AML-193 (cell line): ENCODE measurements at places on chromosomes 11 and 22.

GRCh38 chr22:32409977-32410376 is 2.1 kb downstream of the RTCB start:
- DNase-seq: no peak

GRCh38 chr22:43001271-43002201 is 13.4 kb downstream of the PACSIN2 start:
- peak; percentile 5 for DNase-seq

GRCh38 chr11:85922367-85922766 is 67.2 kb downstream of the CCDC83 start:
- no peak for DNase-seq

DNA sequence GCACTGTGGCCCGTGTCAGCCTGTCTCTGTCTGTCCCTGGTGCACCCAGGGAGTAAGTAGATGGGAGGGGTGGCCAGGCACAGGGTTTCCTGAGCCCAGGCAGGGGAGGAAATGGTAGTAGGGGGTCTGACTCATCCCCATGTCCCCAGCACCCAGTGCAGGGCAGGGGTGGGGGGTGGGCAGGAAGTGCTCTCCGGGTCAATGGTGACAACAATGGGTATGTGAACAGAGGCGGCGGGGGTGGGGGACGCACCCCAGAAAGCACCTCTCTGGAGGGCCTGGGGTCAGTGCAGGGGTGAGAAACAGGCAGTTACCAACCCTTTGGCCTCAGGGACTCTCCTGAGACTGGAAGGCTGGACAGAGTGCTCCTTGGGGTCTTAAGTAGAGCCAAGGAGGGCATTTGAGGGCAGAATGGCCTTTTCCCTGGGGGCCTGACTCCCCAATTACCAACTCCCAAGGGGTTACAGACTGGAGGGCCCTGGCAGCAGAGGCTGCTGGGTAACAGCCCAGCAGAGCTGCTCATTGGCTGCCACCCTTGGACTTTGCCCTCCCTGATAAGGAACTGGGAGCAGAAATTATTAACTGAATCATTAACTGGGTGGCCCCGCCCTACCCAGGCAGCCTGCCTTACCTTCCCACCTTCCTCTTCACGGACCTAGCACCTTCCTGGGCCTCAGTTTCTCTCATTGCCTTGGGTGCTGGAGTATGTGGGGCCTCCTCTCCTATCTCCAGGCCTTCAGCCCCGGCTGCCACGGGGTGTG is 4.2 kb downstream of the MYRF start:
- no peak for DNase-seq

DNA sequence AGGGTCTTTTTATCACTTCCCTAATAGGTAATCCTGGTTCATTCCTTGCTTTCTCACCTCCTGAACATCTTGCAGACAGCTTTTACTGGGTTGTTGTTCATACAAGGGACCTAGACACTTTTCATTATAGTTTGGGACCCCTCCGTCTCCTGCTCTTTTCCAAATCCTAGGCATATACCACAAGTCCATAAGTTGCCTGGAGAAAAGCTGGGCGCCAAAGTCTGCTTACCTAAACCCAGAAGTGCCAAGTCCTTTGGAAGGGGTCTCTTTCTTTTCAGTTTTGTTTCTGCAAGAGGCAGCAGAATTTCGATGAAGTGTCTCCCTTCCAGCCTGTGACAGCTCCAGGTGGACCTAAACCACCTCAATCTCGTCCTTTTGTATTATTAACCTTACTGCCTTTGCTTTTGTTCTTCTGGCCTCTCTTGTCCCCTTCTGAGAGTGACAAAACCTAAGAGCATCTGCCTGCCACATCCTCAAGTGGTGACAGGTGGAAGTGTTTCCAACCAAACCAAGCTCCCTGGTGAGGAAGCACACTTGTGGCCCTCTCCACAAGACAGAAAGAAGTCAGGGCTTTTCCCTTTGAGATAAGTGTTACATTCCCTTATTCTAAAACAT is 19.5 kb upstream of the P2RY6 start:
- DNase-seq: peak; percentile 42

DNA sequence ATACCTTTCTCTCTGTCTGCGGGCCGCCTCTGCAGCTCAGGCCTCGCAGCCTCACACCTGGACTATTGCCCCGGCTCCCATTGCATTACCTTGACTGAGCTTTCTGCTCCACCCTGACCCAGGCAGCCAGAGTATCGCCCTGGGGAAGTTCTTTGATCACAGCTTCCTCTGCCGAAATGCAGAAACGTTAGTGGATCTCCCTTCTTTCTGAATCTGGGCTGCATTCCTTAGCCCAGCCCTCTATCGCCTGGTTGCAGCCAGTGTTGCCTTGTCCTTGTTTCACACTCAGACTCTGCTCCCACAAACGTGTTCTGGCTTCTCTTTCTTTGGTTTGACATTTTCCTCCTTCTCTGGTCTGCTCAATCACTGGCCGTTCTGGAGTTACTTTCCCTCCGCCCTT is 195.7 kb downstream of the ADAMTS15 start:
- DNase-seq: no peak

GRCh38 chr11:102456381-102456780 is 3.8 kb upstream of the TMEM123 start:
- DNase-seq: peak; percentile 67

GRCh38 chr11:12013781-12014180 is 5.4 kb upstream of the DKK3 start:
- DNase-seq: no peak

DNA sequence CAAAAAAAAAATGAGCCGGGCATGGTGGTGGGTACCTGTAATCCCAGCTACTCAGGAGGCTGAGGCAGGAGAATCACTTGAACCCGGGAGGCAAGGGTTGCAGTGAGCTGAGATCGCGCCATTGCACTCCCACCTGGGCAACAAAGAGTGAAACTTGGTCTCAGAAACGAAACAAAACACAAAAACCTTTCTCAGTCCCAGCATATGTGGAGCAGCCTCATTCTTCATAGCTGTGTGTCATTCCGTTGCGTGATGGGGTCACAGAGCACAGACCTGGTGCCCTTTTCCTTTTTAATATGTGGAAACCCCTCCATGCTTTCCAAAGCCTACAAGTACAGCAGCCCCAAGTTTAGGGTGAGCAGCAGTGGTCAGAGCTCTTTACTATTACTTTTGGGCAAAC is 13.7 kb downstream of the PEX26 start:
- DNase-seq: no peak

DNA sequence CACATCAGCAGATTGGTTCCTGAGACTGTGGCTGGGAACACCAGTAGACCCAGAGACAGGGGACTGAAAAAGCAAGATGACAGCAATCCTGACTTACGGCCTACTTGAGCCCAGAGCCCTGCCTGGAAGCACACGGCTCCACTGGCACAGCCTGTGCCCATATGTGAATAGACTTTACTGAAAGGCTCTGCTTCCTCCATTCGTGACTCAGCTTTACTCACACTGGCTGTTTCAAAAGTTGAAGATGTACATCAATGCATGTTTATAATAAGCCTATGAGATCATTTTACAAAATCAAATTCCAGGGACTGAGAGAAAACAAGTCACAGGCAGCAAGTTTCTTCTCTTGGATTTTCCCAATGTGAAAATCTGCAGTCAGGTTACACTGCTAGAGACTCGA is 134.6 kb upstream of the TEAD1 start:
- no peak for DNase-seq

DNA sequence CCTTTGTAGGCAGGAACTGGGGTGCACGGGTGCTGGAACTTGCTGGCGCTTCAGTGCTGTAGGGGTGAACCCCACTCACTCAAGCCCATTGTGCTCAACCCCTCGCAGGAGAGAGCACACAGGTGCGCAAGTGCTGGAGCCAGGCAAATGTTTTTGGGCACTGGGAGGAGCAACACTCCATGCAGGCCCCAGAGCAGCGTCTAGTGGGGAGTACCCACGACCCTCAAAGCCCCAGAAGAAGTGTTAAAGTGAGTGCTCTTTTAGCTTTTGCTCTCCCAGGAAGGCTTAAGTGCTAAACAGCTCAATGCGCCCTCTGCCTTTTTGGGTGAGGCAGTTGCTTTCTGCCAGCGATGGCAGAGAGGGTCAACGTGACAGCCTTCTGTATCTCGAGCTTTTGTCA is 282.2 kb upstream of the ARHGAP42 start:
- DNase-seq: no peak

- no peak for DNase-seq
Observed at GRCh38 chr11:134097166-134097565, 28.3 kb downstream of the JAM3 start.

GRCh38 chr11:61777234-61778090 is 14.9 kb downstream of the TMEM258 start:
- DNase-seq: no peak

- DNase-seq: no peak
Observed at GRCh38 chr11:109306322-109306721, 115.7 kb upstream of the C11orf87 start.

- no peak for DNase-seq
Observed at GRCh38 chr11:43377389-43377788, 18.7 kb downstream of the TTC17 start.

- DNase-seq: peak; percentile 52
Observed at GRCh38 chr11:68282141-68282860, 10.5 kb upstream of the C11orf24 start.

- no peak for DNase-seq
Observed at GRCh38 chr22:46613606-46614021, 6.6 kb upstream of the GRAMD4 start.

GRCh38 chr11:22431106-22431505 is 92.9 kb downstream of the SLC17A6 start:
- no peak for DNase-seq

DNA sequence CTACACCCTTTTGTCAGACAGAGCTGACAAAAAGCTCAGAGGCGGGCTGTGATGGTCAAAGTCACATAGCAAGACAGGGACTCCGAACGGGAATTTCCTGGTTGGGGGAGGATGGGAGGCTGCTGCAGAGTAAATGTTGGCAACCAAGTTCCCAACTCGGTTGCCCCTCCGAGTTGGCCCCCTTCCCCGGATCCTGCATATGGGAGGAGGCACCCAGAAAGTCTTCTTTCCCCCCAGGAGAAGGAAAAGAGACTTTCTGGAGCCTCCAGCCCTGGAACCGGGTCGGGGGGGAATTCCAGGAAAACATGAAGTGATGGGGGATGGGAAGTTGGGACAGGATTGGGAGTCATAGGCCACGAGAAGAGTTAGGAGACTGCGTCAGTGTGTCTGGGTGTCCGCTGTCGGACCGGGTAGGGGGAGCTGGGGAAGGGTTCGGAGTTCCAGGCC is 614 bp downstream of the SELENOM start:
- no peak for DNase-seq

DNA sequence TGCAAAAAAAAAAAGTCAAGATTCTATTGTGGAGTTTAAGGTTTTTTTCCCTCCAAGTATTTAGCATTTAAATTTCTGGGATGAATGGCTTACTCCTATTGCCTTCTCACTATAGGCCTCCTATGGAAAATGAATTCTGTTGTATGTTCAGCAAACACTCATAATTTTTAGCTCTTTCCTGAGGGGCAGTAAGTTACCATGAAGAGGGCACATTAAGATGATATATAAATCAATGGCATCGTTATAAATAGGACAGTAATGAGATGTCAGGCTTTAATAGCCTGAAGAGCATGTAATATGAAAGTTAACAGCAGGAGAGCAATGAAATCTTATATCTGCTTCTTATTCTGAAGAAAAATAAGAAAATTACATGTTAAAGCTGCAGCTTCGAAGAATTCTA is 32.9 kb downstream of the C11orf87 start:
- no peak for DNase-seq

- no peak for DNase-seq
Observed at GRCh38 chr22:46042786-46043185, 65.8 kb upstream of the WNT7B start.

GRCh38 chr11:2380807-2381350 is 3.8 kb downstream of the CD81 start:
- no peak for DNase-seq

DNA sequence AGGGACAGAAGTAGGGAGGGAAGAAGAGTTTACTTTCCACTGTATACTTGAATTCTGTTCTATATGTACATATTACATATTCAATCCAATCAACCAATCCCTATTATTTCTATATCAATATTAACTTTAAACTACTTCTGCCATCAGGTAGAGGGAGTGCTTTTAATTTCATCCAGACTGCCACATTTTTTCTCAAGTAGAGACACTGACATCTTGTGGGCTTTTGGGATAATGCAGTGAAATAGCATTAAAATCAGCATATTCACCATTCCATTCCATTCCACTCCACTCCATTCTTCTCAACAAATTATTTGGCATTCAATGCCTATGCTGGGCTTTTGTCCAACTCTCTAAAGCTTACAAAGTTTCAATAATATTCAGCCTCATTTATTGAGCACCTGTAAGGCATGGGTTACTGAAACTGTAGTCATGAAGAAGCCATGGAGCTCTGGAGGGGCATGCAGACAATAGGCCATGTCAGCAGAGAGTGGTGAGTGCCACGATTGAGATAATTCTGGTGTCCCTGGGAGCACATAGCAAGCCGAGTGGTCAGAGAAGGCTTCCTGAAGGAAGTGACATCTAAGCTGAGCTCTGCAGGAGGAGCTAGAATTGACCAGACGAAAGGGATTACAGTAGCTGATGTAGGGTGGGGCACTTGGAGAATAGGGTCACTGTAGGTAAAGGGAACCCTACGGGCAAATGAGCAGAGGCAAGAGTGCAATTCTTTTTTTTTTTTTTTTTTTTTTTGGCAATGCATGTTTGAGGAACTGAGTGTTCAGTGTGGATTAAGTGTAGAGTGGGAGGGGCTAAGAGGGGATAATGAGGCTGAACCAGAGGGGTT is 12.8 kb upstream of the CLPB start:
- DNase-seq: peak; percentile 87

DNA sequence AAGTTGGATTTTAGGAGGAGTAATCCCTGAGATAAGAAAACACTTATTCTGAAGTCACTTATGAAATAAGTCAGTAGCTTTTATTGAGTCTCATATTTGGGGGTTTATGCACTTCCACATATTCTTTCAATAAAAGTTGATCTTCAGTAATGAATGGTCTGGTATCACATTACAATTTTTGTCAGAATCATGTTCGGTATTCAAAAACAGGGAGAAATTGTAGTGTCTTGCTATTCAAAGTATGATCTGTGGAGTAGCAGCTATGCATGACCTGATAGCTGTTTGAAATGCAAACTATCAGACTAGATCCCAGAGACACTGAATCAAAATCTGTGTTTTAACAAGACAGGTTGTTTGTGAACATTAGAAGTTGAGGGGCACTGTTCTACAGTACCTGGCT is 857.6 kb downstream of the METTL15 start:
- DNase-seq: no peak

GRCh38 chr11:105219269-105219668 is 79.7 kb upstream of the CARD18 start:
- DNase-seq: no peak
